Jurkat, Clone E6-1 (cell line): ENCODE measurements at places on chromosomes 2 and 18.
A peak's percentile ranks its signal among the peaks of the same experiment; 100 is the strongest.

DNA sequence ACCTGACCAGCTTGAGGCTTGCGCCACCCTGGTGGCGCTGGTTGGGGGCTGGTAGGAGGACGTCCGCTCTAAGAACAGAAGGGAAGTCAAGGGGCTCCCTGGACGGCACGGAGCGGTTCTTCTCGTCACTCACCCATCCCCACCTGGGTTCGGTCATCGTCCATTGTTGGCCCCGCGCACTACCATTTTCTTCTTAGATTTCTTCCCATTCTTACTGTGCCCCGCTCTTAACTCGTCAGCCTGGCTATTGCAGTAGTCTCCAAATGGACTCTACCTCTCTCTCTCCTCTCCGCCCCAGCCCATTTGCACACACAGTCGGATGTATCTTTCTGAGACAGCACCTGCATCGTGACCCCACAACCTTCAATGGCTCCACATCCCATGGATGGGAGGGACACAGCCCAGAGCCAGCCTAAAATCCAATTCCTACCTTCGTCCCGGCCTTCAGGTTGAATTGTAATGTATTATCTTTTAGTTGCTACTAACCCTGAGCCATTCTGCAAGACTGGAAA lies 814 bp upstream of the RAB1A start:
- DNase-seq = no peak

GRCh38 chr2:44083054-44083453 lies 85.6 kb upstream of the PPM1B start:
- DNase-seq = no peak

DNA sequence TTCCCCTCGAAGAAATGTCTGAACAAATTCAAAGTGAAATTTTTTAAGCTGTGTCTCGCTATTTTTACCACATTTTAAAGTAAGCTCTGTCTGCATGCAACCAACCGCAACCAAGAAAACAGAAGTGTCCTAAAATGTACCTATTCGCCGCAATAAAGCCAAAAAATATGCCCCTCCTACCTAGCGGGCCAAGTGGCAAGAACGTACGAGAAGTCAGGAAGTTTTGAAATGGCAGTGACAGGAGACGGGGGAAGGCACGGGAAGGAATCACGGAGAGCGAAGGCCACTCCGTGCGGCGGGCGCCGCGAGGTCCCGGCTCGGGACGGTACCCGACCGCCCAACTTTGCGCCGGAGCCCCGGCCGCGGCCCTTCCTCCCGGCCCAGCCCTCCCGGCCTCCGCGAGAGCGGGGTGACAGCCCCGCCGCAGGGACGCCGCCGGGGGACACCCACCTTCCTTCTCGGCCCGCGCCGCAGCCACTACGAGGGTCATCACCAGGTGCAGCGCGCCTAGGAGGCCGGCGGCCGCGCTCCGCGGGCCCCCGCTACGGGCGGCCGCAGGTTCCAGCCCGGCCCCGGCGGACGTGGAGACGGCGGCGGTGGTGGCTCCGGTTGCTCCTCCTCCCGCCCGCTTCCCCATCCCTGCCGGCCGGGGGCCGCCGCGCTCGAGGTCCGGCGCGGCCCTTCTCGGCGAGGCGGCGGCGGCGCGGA lies 568 bp downstream of the TMEM131 start:
- peak; percentile 32 for DNase-seq

DNA sequence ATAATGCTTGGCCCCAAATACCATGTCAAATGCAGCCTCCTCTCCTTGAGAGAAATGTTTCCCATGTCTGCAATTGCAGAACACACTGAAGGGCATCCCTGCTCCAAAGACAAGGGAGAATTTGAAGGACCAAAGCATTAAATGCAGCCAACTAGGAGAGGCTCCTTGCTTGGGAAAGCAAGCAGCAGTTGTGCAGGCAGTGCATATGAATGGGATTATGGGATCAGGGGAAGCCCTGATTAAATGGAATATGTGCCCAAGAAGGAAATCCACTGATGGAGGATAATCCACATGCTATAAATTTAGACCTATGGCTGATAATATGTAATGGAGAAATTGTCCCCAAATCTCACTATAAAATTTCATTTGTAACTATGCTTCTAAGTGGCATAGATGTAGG lies 116.1 kb downstream of the NCKAP5 start:
- no peak for DNase-seq

GRCh38 chr18:50853863-50854271 lies 25.1 kb upstream of the ME2 start:
- no peak for DNase-seq

GRCh38 chr18:31138709-31139108 lies 23.9 kb downstream of the DSC1 start:
- no peak for DNase-seq

GRCh38 chr2:30631051-30631671 lies 176.1 kb downstream of the CAPN13 start:
- DNase-seq = peak; percentile 64
